Karpas-422 (cell line): ENCODE measurements at places on chromosomes 2 and 18. TPM values are rescaled to one million over a fixed set of nuclear protein-coding genes. Genes with fewer than 3 reads are reported as not detected.

CRYBA2 gene
- total RNA-seq = not detected in 2 replicates

CHRNA1 gene
- not detected in 2 replicates for total RNA-seq

CNDP2 gene
- 137 and 167 TPM in 2 replicates for total RNA-seq

AFF3 gene
- total RNA-seq = 84.6 and 99.7 TPM in 2 replicates

SLC9A4 gene
- total RNA-seq = not detected in 2 replicates

ASPRV1 gene
- total RNA-seq = 0.71 and 1.3 TPM in 2 replicates

ENOSF1 gene
- total RNA-seq = 54.6 and 68.7 TPM in 2 replicates

DNA sequence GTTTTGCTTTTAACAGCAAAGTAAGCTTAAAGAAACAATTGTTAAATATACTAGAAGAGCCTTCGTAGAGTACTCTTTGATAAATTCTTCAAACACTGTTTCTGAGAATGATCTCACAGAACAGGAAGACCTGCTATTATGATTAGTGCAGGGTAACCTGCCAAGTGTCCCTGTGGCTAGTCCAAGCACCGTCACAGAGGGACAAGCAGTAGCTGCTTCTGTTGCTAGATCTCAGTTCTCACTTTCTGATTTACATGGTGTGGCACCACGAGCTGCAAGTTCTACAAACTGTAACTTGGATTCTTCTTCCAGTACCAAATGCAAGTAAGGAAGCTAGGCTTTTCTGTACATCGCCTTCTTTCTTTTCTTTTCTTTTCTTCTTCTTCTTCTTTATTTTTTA, 121.5 kb downstream of the PIEZO2 start:
- H3K27ac ChIP-seq = no peak overlapping the region
- no peaks in the 10 kb centered on the region for H3K36me3 ChIP-seq
- no peaks in the 10 kb centered on the region for H3K27me3 ChIP-seq
- no peak overlapping the region for H3K4me3 ChIP-seq
- H3K4me1 ChIP-seq = no peaks in the 10 kb centered on the region

DNA sequence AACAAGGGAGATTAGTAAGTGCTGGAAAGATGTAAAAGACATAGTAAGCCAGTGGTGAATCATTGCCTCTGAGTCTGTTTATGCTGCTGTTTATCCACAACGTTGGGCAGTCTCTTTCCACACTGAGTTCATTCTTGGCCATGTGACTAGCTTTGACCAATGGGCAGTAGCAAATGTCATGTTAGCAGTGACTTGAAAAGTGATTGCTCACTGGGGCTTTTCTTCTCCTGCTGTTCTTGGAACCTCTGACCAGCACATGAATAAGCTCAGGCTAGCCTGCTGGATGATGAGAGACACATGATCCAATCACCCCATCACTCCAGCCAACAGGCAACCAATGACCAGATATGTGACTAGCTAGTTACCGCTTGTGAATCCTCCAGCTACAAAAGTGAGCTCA, 360.4 kb downstream of the SLC4A3 start:
- H3K4me3 ChIP-seq = no peak overlapping the region
- H3K36me3 ChIP-seq = no peaks in the 10 kb centered on the region
- H3K4me1 ChIP-seq = peaks cover 14% of the 10 kb centered on the region
- no peak for DNase-seq

- H3K27me3 ChIP-seq = no peaks in the 10 kb centered on the region
- H3K36me3 ChIP-seq = no peaks in the 10 kb centered on the region
- H3K27ac ChIP-seq = no peak overlapping the region
These were observed 1177.4 kb upstream of the LRRTM1 start for GRCh38 chr2:81481994-81482368.

- H3K36me3 ChIP-seq = no peaks in the 10 kb centered on the region
- no peak for DNase-seq
- H3K4me3 ChIP-seq = no peak overlapping the region
- no peak overlapping the region for H3K27ac ChIP-seq
These were observed 668.7 kb downstream of the SLC4A3 start for GRCh38 chr2:220296174-220296573.

DNA sequence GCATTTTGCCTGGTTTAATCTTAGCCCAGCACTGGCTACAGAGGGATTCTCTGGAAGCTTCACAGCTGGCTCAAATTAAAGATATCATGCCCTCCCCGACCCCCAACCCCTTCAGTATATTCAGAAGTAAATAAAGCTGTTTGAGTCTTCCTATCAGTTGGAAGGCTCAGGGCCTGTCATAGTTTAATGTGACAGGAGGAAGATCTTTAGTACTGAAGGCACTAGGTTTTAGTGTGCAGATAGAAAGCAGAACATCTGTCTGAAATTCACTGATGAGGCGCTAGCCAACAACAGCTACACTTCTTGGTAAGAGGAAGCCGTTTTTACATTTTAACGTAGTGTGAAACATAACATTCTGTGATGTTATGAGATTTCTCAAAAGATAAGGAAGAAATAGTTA, 969.1 kb upstream of the CDH2 start:
- H3K27me3 ChIP-seq = no peaks in the 10 kb centered on the region
- peaks cover 4% of the 10 kb centered on the region; the same call in 1 of the 2 replicates for H3K36me3 ChIP-seq
- no peak overlapping the region for H3K27ac ChIP-seq

DNA sequence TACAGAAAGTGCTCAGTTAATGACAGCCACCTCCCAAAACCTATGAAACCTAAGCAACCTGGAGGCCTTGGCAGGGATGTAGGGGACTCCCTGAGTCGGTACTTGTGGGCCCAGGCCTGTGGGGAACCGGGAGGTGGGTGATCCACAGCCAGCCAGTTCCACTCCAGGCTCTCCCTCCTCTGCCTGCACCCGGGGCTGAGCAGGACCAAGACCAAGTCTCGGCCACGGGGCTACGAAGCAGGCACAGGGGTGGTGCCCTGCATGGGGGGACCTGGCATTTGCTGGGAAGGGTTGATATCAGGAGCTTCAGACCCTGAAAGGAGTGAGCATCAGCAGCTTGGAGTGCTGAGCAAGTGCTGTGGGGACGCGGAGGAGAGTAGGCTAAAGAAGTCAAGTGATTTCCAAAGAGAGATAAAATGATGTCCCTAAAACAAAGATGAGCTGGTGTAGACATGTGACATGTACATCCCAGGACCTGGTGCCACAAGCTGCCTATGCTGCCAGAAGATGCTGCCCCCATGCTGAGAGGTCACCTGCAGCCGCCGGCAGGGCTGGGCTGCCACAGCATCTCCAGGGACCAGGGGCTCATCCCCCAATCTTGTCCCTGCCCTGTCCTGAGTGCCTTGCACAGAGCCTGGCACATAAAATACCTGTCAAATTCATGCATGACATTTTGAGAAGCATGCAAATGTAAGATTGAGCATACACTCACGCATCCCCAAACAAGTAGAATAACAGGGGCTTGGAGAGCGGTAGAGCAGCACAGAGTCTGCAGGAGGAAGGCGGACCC, 21.5 kb downstream of the KCNIP3 start:
- no peak for DNase-seq
- H3K36me3 ChIP-seq = no peaks in the 10 kb centered on the region
- no peak overlapping the region for H3K4me3 ChIP-seq
- no peaks in the 10 kb centered on the region for H3K27me3 ChIP-seq

DNA sequence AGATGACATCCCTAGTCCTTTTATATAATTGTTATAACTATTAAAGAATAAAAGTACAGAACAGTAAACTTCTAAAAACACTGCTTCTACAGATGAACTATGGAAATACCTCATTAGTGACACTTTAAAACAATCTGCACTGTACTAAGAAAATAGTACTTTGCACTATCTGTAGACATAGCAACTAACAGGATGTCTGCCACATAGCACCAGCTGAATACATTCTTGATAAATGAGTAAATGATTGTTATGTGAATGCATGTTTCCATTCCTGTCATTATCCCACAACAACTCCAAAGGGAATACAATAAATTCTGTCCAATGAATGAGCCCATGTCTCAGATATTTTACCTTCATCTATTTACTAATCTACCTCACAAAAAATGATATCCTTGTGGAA, 115.3 kb upstream of the SLC35G4 start:
- no peak overlapping the region for H3K4me3 ChIP-seq
- no peaks in the 10 kb centered on the region for H3K27me3 ChIP-seq
- no peaks in the 10 kb centered on the region for H3K36me3 ChIP-seq
- no peak for DNase-seq
- no peak overlapping the region for H3K27ac ChIP-seq

DNA sequence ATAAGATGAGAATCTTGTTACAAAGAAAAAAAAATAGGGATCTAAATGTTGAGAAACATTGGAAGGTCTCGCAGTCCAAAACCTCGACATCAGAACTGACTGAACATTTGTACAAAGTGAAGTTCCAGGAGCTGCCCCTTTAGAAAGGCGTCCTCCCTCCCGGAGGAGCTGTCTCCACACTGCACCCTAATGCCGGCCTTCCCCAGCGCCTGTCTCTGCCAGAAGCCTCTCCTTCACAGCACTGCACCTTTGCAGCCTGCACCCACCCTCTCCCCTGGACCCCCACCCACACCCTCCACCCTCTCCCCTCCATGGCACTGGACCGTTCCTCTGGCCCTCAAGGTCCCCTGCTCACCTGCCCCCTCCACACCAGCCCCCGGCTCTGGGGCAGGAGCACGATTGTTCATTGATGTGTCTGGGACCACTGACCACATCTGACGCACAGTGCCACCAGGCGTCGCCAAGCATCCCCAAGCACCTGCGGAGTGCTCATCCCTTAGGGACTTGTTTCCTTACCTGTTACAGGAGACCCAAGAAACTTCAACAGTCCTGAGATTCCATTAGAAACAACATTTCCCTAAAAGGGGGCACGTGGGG, 90.3 kb upstream of the SNTG2 start:
- H3K4me3 ChIP-seq = no peak overlapping the region
- H3K27ac ChIP-seq = no peak overlapping the region
- H3K27me3 ChIP-seq = no peaks in the 10 kb centered on the region
- no peaks in the 10 kb centered on the region for H3K36me3 ChIP-seq
- no peak for DNase-seq
